GM03348 (cell line): ENCODE measurements at places on chromosomes 2 and 18.

DNA sequence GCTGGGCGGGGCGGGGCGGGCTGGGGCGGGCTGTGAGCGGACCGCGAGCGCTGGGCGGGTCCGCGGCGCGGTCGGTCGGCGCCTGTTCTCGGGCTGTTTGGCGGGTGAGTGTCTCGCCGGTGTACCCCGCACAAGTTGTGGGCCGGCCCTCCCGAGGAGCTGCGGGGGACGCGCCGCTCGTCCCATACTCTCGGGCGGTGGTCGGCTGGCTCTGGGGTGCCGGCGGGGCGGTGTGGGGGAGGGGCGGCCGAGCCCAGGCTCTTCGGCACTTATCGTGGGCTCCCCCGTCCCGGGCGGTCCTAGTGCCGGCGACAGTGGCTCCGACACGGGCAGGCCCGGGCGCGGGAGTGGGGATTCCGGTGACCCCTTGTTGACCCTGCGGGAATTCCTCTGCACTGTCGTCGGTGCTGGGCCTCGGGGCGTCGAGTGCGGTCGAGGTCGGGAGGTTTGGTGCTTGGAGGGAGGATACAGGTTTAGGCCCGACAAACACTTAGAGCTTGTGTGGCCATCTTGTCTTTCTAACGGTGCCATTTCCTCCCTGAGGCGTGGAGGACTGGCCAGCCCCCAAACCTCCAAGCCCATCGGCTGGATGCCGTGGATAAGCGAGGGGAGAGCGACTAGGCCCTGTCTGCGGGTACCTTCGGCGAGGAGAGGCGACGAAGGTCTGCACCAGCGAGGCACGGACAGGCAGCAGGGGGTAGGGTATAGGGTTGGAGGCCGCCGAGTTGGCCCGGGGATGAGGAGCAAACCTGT lies at the start of gene SEPTIN2:
SEPTIN2 (plus strand) TSS at position 47 of the 753 bp plus-strand sequence. CDS start 8,308 bp downstream, outside the sequence.
- no peak for DNase-seq

- no peak for DNase-seq
Observed at GRCh38 chr2:219369447-219369861, 18.3 kb downstream of the DNPEP start.

DNA sequence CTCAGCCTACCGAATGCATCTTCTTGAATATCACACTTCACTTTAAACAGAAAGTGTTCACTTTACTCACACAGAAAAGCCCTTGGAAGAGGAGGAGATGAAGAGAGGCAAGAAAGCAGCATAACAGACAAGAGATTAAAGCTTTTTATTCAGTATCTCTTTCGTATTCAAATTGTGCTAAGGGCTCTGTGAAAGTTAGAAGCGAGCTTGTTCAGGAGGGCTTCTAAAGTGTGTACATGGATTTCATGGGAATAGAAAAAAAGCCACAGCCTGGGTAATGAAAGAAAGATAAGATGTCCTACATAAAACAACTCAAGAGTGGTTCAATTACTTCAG lies 531.9 kb downstream of the TMEM182 start:
- DNase-seq: no peak

- DNase-seq: peak; percentile 5
Observed at GRCh38 chr2:156818944-156819343, 382.8 kb downstream of the GPD2 start.

DNA sequence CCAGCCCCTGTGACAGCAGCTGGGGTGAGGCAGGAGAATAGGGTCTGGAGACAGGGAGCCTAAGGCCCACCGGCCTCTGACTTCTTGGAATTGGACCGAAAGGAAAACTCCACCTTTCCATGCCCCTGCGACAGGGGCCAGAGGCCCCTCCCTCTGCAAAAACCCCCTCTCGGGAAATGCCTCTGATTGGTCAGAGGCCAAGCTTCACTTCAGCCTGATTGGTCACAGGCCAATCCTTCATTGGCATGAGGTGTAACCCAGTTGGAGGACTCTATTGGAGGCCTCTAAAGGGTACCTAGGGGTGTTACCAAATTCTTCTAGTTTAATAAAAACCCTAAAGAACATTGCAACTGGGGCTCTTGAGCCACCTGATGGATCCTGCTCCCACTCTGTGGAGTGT lies 5.7 kb upstream of the ACKR3 start:
- DNase-seq: no peak

- DNase-seq: no peak
Observed at GRCh38 chr2:22487036-22487435, 897.9 kb upstream of the KLHL29 start.
